ENCODE measurements at places on chromosomes 3 and 15.
A peak's percentile ranks its signal among the peaks of the same experiment; 100 is the strongest.

GRCh38 chr3:195911946-195912270 lies 3.6 kb upstream of the TNK2 start:
- no peak for DNase-seq

GRCh38 chr3:105512061-105512460 lies 145.4 kb downstream of the ALCAM start:
- DNase-seq: no peak

- DNase-seq: no peak
Observed at GRCh38 chr15:95987886-95988573, 342.5 kb upstream of the NR2F2 start.

GRCh38 chr15:38320181-38320580 lies 67.5 kb downstream of the SPRED1 start:
- DNase-seq: no peak

- DNase-seq: no peak
Observed at GRCh38 chr15:88465633-88466224, 1.5 kb downstream of the MRPL46 start.

- DNase-seq: no peak
Observed at GRCh38 chr3:83877910-83878309, 1080.9 kb upstream of the CADM2 start.

DNA sequence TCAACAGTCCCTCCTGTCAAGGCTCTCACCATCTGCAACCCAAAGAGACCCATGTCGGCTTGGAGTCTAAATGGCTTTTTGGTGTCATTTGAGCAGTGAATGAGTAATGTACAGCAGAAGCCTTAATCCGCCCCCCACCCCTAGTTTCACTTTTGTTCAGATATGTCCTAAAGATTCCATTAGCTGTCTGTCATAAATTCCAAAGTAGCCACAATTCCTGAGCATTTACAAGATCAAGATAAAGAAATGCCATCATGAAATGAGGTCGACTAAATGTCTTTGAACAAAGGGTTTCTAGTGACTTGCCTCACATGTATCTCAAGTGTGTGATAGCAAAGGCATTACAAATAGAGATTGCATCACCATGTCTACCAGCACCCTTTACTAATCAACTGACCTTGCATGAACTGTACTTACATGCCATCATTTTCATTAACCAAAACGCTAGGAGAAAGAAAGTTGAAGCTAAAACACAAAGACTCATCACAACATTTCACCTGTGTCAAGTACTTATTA lies 123.8 kb upstream of the PHLDB2 start:
- DNase-seq: no peak

DNA sequence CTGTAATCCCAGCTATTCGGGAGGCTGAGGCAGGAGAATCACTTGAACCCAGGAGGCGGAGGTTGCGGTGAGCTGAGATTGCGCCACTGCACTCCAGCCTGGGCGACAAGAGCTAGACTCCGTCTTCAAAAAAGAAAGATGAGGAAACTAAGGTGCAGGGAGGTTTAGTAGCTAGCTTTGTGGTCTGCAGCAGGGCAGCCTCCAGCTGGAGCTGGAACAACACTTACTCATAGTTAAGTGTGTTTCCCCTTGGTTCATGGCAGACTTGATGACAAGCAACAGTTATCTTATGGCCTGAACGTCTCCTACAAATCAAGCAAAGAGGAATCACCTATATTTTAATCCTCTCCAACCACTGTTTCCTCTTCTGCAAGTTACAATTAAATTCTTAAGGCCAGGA lies 12.6 kb downstream of the KAT2B start:
- DNase-seq: no peak

GRCh38 chr15:55074431-55074830 lies 122.3 kb downstream of the RSL24D1 start:
- no peak for DNase-seq

GRCh38 chr3:10975695-10976234 lies 16.8 kb upstream of the SLC6A1 start:
- DNase-seq: no peak

GRCh38 chr3:46646700-46647099 lies 34.4 kb downstream of the FAM240A start:
- DNase-seq: no peak

DNA sequence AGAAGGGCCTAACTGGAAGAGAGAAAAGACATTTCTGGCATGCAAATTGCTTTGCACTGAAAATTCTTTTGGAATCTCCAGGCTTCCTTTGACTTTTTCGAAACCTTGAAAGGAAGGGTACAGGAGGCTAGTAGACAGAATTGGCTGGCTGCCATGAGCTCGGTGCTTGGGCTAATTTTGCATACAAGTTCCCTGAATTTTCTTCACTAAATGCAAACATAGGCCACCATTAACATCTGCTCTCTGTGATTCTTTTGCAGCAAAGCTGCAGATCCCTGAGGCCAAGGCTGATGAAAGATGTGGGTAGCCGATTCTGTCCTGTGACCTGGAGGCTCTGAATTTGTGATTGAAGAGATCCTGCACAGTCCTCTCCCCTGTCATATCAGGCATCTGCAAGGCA lies 247.8 kb upstream of the MCTP2 start:
- DNase-seq: no peak

GRCh38 chr15:63870487-63871209 lies 36.9 kb upstream of the HERC1 start:
- DNase-seq: no peak

DNA sequence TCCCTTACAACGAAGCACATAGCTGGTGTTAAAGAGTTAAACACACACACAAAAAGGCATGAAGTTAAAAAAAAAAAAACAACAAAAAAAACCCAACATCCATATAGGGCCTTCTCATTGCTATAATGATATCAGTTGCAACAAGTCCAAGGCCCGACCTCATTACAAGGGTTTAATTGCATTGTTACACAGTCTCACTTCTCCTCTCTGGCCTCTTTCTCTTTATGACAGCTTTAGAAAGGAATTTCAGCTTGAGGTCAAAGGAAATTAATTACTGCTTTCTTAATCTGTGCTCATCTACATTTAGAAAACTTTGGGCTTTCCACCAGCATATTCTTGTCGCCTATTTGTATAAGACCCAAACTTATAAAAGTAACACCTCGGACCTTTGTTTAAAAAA lies 342.1 kb downstream of the NR2F2 start:
- no peak for DNase-seq

GRCh38 chr3:104646196-104646595 lies 720.5 kb upstream of the ALCAM start:
- no peak for DNase-seq

DNA sequence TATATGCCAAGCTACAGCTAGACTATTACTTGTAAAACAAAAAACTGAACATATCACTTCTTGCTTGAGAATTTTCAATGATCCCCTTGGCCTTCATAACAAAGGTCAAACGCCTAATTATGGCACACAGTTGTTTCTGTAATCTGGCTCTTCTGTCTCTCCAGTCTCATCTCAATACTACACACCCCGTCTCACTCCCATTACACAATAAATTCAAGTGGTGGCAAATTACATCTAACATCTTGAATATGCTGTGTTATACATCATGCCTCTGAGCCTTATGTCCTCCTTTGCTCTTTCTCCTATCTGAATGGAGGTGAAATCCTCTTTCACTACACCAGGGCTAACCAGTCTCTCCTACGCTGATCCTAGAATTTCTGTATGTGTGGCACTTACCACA lies 140.4 kb downstream of the TBL1XR1 start:
- DNase-seq: no peak

GRCh38 chr3:8499181-8499611 lies 2.4 kb upstream of the LMCD1 start:
- DNase-seq: peak; percentile 11

DNA sequence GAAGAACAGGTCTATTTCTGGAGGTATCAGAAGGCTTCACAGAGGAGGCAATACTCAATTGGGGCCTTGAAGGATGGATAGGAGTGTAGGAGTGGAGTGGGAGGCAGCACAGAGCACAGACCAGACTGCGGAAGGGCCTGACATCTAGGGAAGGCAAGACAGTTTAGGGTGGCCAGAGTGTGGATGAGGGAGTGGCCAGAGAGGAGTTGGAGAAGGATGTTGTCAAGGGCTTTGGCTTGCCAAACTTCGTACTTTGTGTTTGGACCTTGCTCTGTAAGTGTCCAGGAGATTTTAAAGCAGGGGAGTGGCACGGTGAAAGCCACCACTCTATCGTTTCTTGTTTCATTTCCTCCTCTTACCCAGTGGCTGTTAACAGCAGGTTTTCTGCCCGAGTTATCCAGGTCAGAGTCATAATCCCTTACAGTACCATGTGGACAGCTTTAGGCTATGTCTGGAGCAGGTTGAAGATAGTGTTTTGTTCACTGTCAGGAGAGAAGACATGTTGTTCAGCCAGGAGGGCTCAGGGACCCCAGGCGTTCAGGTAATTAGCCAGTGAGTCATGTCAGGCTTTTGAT lies 12.3 kb downstream of the SMAD3 start:
- no peak for DNase-seq

GRCh38 chr3:113055961-113056360 lies 65.2 kb downstream of the GTPBP8 start:
- no peak for DNase-seq

DNA sequence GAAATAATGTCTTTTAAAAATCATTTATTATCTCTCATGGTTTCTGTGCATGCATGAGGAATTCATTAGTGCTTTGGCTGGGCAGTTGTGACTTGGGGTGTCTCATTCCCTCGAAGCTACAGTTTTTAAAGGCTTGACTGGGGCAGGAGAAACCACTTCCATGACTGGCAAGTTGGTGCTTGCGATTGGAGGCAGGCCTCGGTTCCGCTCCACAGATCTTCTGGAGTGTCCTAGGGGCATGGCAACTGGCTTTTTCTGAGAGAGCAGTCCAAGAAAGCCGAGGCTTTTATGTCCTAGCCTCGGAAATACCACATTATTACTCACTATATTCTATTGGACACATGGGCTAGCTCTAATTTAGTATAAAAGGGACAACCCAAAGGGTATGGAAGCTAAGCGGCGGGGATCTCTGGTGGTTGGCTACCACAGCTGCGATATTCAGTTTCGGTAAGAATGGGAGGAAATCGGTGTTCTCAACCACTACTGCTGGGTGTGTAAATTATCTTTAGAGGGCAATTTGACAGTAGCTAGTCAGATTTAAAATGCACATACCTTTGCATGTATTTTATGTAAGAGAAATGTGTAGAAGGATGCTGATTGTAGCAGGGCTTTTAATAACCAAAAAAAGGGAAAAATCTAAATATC lies 48.8 kb upstream of the TOP2B start:
- no peak for DNase-seq

- DNase-seq: no peak
Observed at GRCh38 chr3:105891101-105891500, 22.3 kb upstream of the CBLB start.

Measured in NCI-H1105 (cell line).